Natural killer cell (primary cell): ENCODE measurements at places on chromosomes 6 and 20. TPM values are rescaled to one million over a fixed set of nuclear protein-coding genes. Genes with fewer than 3 reads are reported as not detected.
A peak's percentile ranks its signal among the peaks of the same experiment; 100 is the strongest.

Gene KCNG1
- total RNA-seq: not detected

DNA sequence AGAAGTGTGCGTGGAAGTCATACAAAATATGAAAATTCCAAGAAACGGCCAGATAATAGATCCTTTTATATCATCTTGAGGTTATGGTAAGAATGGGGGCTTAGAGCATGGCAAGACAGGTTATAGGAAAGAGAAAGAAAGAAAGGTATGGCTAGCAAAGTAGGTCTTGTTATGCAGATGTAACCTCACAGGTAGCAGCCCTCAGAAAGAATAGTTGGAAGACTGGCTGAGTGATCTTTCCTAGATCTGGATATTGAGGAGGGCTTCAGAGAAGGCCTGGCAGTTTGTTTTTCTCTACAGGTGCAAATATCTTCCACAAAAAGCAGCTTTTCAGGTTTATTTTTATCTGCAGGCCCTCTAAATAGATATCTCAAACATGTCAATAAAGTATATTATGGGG is 679.5 kb downstream of the KHDRBS2 start:
- no peak for DNase-seq

GRCh38 chr6:44478158-44478557 is 90.7 kb downstream of the CDC5L start:
- DNase-seq: no peak

DNA sequence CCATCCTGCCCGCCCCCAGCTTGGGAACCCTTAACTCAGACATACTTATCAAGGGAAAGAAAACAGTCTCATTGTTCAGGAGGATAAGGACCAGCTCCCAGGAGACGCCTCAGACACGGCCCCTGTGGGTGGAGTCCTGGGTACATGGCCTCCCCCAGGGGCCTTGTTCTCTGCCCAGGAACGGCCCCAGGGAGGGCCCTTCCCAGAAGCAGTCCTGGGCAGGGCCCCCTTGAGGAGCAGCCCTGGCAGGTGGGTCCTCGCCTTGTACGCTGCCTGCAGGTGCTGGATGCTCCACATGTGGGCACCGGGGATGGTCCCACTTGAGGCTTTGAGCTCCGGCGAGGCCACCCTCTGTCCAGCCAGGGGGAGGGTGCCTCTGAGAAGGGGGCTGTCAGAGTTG is 4.5 kb upstream of the GATA5 start:
- DNase-seq: no peak

DNA sequence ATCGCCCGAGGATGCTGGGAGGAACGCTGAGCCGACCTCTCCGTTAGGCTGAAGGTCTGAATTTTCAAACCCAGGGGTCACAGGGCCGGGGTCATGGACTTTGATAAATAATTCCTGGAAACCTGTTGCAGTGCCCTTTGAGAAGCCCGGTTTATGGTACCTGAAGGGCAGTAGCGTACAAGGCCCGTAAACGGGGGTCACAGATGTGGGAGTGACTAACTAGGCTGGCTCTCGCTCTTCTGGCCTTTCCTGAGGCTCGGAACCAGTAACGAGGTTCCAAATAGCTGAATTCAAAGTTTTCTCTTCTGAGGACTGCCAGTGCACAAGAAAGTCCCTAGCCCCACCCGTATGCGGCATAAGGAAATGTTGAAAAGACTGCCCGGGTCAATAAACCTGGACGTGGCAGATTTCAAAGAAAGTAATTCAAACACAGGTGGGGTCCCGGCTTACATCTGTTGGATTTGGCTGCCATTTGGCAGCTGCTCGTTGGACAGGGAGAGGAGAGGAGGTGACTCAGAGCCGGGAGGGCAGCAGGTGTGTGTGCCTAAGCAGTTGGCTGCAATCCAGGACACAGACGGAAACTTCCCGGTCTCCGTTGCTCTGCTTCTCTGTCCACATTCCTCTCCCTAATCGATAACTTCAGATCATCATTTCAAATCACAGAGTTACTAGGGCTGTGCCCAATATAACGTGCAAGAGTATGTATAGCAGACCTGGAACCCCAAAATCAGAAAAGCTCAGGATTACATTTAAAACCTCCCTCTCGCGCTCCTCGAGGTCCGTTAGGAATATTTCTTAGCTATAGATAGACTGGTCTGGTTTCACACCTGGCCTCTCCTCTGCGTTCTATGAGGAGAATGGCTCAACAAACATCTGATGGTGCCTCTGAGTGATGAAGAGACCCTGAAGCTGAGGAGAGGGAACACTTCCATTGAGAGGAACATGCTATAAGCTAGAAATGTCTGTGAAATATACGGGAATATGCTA is 765 bp upstream of the GMDS start:
- peak; percentile 68 for DNase-seq
